Hematopoietic multipotent progenitor cell treated with erythropoietin and hydrocortisone succinate and interleukin-3 and kit ligand, for 4 days (in vitro differentiated cells): ENCODE measurements at places on chromosomes 12 and 14.

DNA sequence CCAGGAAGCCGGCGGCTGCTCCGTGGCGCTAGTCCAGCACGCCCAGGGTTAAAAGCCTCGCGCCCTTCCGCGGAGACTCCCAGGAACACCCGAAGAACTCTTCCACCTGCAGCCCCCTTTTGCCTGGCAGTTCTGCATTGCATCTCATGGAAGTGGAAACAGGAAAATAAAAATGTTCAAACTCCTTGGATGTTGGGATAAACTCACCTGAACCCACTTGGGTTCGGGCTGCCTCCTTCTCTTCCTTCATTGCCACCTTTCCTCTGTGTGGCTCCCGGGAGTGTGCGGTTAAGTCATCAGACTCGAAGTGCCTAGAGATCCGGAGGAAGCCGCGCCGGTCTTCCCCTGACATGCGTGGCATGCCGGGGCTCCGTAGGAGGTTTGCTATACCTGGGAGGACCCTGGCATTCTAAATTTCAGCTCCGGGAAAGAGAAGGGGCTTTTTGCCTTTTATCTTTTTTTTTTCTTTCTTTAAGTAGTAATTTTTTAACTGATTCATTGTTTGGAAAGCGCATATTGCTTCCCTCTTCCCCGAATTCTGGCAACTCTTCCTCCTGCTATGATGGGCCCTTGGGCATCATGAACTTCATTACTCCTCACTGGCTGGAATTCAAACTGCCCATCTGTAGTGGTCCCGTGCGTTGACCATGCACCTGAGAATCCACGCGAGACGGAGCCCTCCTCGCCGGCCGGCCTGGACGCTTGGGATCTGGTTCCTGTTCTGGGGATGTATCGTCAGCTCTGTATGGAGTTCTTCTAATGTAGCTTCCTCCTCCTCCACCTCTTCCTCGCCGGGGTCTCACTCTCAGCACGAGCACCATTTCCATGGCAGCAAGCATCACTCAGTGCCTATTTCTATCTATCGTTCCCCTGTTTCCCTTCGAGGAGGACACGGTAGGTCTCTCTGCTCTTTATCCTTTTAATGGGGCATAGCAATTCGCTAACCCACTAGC is 931.4 kb downstream of the DIO2 start:
- no peak for DNase-seq

DNA sequence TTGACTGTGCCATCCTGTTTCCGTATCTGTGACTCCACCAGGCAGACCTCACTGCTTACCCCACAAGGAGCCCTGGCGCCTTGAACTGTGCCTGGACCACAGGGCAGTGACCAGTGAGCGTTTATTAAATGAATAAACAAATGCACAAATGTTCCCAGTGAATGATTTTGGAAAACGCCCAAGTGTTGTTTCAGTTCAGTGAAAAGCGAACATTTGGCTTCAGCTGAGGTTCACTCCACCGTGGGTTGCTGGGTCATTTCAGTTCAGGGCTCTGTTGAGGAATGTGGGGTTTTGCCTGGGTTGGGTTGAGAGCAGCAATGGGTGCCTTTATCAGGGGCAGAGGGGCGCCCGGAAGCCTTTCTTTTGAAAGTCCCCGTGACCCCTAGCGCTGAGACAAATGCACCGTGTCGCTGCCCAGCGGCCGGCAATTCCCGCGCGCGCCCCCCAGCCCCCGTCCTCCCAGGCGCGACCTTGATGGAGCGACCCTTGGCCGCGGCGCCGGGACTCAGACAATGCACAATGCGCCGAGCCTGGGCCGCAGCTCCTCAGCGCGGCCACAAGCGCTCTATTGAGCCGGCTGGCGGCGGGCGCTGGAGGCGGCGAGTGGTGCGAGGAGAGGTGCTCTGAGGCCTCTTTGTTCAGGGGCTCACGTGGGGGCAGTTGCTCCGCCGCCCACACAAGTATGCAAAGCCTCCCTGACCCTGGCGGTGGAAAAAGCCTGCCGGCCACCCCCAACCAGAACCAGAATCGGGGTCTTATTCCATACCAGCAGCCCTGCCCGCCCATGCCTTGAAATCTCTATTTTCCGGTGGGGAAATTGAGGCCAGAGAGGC is 40.5 kb upstream of the CLMN start:
- DNase-seq: peak; percentile 18

DNA sequence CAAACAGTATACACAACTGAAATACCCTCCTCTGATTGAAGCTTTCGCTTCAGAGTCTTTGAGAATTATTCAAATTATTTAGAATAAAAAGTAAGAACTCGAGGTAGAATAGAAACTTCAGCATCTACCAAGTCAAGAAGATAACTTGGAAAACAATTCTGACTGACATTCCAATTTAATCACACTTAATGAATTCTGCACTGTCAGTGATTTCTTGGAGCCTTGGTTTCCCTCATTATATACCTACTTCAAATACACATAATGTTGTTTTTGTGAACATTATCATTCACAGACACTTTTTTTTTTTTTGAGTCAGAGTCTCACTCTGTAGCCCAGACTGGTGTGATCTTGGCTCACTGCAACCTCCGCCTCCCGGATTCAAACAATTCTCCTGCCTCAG is 27.9 kb downstream of the PPP2R5E start:
- no peak for DNase-seq

- DNase-seq: no peak
Observed at GRCh38 chr14:61746881-61747280, 15.3 kb upstream of the SNAPC1 start.

DNA sequence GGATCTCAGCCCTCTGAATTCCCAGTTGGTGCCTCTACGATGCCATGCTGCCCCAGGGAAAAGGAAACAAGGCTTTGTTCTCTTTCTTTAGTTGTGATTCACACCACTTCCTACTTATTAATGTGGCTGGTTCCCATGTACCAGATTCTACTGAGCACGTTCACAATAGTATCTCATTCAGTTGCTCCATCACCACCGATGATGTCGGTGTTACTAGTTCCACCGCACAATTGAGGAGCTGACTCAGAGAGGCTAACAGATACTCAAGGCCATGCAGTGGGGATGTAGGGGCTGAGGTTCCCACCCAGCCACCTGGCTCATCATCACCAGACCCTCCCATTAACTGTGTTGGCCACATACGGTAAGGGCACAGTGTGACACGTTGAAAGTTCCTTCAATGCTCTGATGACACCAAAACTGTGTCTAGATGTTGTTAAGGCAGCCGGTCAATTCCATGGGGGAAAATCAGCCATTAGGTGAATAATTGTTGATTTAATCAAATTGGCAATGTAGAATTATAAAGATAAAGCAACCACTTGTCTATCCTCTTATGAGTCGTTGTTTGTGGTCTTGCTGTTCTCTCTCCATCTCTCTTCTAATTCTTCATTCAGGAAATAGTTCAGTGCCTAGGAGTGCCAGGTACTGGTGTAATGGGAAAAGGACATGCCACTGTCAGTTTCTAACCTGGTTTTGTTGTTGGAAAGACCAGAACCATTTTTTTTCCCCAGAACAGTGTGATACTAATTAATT is 244.2 kb upstream of the CRY1 start:
- DNase-seq: no peak

- no peak for DNase-seq
Observed at GRCh38 chr12:64790166-64790565, 31.0 kb upstream of the GNS start.

GRCh38 chr14:21652209-21652808 is 1.3 kb upstream of the OR4E2 start:
- DNase-seq: no peak

DNA sequence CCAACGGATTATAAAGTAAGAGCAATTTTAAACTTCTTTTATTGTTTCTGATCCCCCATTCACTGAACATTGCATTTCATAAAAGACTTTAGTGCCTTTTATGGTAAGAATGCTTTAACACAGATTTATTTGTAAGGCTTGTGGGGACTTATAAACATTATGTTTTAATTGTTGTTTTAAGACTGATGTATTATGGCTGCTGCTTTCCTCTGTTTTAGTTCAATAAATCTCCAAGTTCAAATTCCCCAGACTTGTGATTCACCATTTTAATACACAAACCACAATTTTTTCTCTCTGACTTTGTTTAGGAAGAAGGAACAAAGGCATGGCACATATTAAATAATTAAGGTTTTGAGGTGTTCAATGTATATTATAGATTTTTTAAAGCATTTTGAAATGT is 753.3 kb downstream of the SLC6A15 start:
- DNase-seq: no peak

GRCh38 chr12:102883204-102883799 is 33.7 kb downstream of the PAH start:
- DNase-seq: peak; percentile 47

GRCh38 chr14:53902307-53902706 is 54.3 kb downstream of the BMP4 start:
- no peak for DNase-seq

DNA sequence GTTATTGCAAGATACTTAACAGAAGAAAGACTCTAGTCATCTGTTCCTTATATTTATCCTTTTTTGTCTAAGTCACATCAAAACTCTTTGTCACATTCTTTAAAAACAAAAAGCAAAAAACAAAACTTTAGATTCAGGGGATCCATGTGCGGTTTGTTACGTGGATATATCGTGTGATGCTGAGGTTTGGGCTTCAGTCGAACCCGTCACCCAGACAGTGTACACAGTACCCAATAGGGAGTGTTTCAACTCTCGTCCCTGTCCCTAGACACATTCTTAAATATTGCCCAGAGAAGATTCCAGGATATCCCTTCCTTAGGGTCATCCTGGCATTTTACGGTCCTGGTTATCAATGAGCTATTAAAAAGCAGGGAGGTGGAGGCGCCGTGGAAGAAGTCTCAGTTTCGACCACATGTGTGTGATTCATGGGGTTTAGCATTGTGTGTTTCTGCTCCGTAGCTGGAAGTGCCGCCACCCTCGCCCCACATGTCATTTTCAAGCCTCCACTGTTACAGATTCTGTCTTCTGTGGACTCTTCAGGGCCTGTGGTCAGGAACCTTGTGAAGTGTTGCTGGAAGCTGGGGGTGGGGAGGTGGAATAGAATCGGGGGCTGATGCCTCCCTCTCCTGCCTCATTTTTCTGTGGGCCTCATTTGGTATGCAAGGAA is 19.9 kb downstream of the CCND2 start:
- DNase-seq: no peak

DNA sequence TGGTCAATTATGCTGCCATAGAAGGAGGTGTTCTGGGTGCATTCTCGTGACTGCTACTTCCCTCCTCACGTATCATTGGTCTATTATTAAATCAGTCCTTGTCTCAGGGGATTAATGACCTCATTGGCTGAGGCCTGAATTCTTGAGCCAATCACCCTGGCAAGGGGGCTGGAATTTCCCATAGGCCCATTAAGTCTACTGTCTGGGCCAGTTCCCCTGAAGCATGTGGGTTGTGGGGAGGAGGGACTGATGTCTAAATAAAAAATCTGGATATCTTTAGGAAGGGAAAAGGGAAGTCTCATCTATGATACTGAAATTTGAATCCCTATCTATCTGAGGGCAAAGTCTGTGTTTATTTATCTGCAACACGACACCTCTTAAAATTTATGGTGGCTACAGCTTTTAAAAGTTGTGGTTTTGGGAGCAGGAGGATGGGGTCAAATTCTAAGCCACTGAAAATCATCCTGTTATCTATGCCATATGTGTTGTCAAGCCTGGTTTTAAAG is 71.9 kb downstream of the DYRK2 start:
- DNase-seq: peak; percentile 41

GRCh38 chr12:22121224-22121623 is 75.2 kb downstream of the CMAS start:
- peak; percentile 32 for DNase-seq
